ENCODE measurements at places on chromosomes 13 and 19. TPM values are rescaled to one million over a fixed set of nuclear protein-coding genes. Genes with fewer than 3 reads are reported as not detected.

- H3K36me3 ChIP-seq, result no peaks in the 10 kb centered on the region
- no peak overlapping the region for H3K27ac ChIP-seq
- H3K4me3 ChIP-seq, result no peak overlapping the region
- DNase-seq, result no peak
- H3K27me3 ChIP-seq, result peaks cover 53% of the 10 kb centered on the region
Measured at GRCh38 chr13:102567857-102568256, 28.9 kb upstream of the TPP2 start.

DNA sequence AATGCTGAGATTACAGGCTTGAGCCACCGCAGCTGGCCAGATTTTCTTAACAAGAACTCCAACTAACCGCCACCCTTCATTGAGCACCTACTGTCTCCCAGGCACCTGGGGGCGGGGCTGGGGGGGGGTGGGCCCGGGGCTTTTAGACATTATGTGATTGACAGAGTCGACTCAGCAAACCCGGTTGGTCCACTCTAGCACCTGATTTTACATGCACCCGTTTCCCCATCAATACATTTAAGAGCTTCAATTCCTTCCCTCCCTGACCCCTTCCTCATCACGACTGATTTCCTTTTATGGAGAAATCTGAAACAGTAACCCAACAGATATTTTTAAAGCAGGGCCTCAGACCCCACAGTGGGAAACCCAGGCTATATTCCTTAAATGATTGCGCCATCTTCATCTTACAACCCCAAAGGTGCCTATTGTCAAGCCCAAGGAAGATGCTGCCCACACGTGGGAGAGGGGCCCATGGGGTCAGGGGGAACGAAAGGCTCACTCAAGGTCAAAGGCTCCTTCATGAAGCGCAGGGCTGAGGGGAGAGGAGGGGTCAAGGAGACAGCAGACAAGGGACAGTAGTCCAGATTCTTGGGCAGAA, 1.8 kb downstream of the INSR start:
- peak overlapping the region; percentile 74 for H3K4me3 ChIP-seq
- H3K27me3 ChIP-seq, result peaks cover 6% of the 10 kb centered on the region
- H3K27ac ChIP-seq, result no peak overlapping the region

- H3K4me1 ChIP-seq, result peaks cover 47% of the 10 kb centered on the region
- H3K27ac ChIP-seq, result peak overlapping the region; percentile 59
- H3K4me3 ChIP-seq, result no peak overlapping the region
- H3K36me3 ChIP-seq, result peaks cover 14% of the 10 kb centered on the region
- DNase-seq, result no peak
Measured at GRCh38 chr19:16445238-16446107, 26.3 kb downstream of the EPS15L1 start.

GRCh38 chr13:57918913-57919312, 287.4 kb downstream of the PCDH17 start:
- no peak overlapping the region for H3K27ac ChIP-seq
- no peaks in the 10 kb centered on the region for H3K4me1 ChIP-seq
- H3K4me3 ChIP-seq, result no peak overlapping the region
- H3K27me3 ChIP-seq, result no peaks in the 10 kb centered on the region

- H3K27ac ChIP-seq, result no peak overlapping the region
- no peak for DNase-seq
- no peaks in the 10 kb centered on the region for H3K36me3 ChIP-seq
- no peaks in the 10 kb centered on the region for H3K4me1 ChIP-seq
Measured at GRCh38 chr13:55893540-55893939, 1247.2 kb upstream of the PRR20A start.

DNA sequence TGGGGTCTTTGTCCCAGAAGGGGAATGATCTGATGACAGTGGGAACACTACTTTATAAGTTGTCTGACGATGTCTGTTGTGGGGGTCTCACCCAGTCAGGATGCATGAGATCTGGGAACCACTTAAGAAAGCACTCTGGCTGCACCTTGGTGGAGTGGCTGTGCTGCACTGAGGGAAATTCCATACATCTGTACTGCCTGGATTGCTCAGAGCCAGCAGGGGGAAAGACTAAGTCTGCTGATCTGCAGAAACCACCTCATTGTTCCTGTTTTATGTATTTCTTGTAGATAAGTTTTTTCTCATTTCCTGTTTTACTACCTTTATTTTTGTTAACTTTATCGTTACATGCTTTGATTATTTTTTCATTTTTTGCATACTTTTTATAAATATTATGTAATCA, 27.3 kb downstream of the ZNF430 start:
- no peak overlapping the region for H3K4me3 ChIP-seq
- H3K27ac ChIP-seq, result no peak overlapping the region

DNA sequence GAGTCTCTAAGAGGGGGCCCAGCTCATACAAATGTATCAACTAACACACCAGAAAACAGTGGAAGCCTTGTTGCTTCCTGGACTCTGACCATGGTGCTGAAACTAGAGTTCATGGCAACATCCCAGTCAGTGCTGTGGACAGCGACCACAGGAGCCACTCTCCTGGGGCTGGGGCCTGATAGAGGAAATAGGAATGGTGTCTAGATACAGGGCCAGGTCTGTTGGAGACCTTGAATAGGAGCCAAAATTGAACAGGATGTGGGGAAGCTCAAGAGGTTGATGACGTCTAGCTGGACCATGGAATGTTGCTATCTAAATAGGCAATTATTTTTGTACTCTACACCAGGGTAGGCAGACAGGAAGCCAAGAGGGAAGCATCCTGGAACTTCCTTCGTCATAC, 21.7 kb downstream of the LILRB4 start:
- H3K36me3 ChIP-seq, result no peaks in the 10 kb centered on the region
- no peak for DNase-seq
- H3K27ac ChIP-seq, result no peak overlapping the region
- H3K27me3 ChIP-seq, result no peaks in the 10 kb centered on the region
- no peak overlapping the region for H3K4me3 ChIP-seq

GRCh38 chr13:22325761-22326160, 654.9 kb downstream of the FGF9 start:
- H3K27me3 ChIP-seq, result no peaks in the 10 kb centered on the region
- DNase-seq, result no peak
- H3K4me1 ChIP-seq, result peaks cover 10% of the 10 kb centered on the region
- H3K4me3 ChIP-seq, result no peak overlapping the region

Gene HOMER3
- 53.7 TPM for total RNA-seq

Gene ZNF567
- 11.0 TPM for total RNA-seq

Gene ZNF85
- total RNA-seq, result 18.2 TPM

Gene RDH8
- not detected for total RNA-seq
